BE2C (cell line): ENCODE measurements at places on chromosomes 11 and 22.

DNA sequence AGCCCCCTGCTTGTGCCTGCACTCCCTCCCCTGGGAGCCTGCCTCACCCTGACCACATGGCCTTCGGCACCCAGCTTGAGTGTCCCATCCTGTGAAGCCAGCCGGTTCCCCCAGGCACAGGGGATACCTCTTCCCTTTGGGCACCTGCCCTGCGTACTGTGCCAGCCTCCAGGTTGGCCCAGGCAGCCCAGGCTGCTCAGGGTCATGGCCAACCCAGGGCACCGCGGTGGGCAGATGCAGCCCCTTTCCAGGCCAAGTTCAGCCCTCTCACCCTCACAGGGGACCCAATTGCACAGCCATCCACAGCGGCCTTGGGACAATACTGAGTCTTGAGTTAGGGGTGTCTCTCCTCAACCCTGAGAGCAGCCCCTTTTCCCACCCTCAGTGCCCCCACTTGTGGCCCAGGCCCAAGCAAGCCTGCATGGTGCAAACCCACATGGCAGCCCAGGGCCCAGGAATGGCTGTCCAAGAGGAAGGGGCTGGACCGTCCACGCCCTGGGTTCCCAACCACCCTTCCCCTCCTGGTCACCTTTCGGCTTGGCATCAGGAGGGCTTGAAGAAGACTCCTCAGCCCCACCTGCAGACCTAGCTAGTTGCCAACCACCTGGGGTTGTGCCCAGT lies 87.7 kb downstream of the CDKN1C start:
- no peak for DNase-seq

DNA sequence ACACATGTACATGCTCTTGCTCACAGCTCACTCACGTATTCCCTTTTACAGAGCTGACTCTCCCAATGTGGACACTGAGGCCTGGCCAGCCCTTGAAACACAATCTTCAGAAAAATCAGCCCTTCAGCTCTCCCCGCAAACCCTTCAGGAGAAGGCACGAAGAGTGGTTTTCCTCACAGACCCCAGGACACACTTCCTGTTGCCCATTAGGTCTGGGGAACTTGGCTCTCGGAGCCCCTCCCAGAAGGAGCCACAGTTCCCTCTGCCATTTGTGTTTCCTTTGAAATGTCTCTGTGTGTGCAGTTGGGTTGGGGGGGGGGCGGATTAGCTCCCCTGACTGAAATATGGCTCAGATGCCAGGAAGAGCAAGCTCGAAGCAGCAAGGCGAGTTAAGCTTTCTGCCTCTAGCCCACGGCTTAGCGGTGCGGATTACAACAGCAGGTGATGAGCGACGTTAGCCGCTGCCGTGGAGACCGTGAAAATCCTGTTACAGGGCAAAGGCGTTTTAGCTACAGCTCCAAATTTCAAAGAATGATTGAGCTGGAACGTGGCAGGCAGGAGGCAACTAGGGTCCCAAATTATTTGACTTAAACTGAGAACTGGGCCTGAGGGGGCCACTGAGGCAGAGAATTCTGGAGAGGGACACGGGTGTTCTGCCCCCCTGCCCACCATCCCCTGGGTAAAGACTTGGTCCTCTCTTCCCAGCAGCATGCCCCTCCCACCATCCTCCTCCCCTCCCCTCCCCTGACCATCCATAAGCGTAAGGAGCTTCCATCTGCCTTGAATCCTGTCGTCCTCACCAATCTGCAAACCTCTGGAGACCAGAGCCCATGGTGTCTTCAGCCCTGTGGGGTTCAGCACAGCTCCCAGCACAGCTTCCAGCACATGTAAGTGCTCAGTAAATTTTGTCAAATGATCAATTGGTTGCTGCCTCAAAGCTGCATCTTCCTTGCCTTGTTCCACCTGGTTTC lies 598.6 kb downstream of the BUD13 start:
- DNase-seq: no peak

GRCh38 chr11:3356858-3357257 lies 22.1 kb downstream of the ZNF195 start:
- no peak for DNase-seq

DNA sequence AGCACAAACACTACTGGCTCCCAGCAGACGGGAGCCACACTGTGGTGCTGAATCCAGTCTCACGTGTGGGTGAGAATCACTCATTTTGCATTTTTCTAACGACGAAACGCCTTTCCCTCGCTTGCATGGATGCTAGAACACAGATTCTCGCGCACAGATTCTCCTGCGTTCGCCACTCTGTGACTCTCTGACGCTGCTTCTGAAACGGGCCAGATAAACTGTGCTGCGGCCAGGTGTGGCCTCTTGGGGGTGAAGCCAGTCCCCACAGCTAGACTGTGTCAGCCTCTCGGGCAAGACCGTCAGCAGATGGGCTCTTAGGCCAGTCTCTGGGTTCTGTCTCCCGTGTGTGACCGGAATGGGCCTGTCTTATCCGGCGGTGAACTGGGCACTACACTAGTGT lies 44.6 kb downstream of the TRMU start:
- DNase-seq: no peak

DNA sequence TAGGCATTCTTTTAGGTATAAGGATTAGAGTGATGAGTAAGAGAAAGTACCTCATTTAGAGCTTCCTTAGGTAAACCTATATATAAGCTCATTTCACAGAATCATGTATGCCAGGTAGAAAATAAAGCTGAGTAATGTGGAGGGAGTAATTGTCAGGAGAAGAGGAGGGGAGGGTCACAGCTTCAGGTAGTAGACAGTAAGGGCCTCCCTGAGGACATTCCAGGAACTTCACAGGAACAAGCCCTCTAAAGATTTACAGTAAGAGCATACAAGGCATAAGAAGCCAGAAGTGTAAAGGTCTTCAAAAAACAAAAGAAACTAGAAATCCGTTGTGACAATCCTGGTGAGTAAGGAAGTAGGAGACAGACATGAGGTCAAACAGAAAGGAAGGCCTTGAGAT lies 57.6 kb downstream of the USP47 start:
- DNase-seq: no peak

DNA sequence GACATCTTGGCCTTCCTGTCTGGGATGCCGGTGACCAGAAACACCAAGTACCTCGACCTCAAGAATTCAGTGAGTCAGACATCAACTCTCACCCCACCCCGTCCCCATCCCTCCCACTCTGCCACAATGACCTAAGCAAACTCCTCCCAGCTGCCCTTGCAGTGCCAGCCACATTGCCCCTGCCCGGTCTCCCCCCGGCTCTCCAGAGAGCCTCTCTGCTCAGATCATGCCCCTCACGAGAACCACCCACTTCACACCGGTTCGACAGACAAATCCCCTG lies 23.6 kb upstream of the MYRF start:
- no peak for DNase-seq

DNA sequence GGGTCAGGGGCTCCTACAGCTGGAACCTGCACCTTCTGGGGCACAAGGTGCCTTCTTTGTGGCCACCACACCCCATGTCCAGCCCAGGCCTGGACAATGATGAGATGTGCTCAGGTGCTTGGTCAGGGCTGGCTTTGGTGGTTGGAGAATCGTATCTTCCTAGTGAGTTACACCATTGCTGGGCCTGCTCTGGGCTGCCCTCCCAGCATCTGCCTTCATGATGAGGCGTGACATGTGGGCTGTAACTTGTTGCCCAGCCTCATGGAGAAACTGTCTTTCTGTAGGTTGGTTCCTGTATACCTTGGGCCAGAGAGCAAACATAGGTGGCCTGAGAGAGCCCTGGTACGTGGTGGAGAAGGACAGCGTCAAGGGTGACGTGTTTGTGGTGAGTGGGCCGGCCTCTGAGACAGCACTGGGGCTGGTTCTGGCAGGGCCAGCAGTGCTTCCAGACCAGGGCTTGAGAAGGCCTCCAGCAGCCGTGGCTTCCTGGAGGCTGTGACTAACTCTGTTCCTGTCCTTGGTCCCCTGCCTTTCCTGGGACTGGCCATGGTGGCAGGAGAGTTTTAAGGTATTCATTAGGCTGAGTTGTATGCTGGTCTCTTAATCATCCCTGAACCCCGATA lies 18.1 kb downstream of the TRMU start:
- DNase-seq: no peak

DNA sequence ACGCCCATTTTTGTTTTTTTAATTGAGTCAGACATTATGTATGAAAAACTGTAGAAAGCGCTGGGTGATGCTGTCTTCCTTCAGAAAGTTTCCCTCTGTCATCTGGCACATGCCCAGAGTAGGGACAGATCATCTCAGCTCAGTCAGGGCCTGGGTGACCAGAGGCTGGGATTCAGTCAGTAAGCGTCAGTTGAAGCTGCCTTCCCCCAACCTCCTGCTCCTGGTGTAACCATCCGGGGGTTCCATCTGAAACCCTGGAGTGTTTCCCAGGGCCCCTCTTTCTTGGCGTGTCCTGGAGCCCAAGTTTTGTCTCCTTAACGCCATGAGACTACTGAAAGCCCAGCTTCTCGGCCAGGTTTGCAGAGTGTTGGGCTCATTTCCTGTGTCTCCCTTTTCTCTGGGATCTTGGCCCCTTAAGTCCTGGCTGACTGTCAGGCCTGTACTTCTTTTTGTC lies 10.7 kb downstream of the PPFIA1 start:
- no peak for DNase-seq

DNA sequence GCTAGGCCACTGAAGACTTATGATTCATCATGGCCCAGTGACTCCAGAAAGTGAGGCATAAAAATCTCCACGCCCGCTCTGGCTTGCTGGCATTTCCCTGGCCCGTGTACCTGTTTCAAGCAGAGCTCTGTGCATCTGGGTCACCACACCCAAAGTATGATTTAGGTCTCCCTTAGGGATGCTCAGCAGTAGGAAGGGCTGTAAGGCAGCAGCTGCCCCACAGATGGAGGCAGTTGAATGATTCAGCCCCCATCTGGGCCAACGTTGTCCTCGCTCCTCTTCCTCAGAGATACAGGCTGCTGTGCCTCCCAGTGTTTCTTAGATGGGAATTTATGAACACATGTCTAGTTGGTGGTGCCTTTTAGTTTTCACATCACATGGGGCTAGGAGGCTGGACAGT lies 21.6 kb downstream of the GPR83 start:
- DNase-seq: no peak

DNA sequence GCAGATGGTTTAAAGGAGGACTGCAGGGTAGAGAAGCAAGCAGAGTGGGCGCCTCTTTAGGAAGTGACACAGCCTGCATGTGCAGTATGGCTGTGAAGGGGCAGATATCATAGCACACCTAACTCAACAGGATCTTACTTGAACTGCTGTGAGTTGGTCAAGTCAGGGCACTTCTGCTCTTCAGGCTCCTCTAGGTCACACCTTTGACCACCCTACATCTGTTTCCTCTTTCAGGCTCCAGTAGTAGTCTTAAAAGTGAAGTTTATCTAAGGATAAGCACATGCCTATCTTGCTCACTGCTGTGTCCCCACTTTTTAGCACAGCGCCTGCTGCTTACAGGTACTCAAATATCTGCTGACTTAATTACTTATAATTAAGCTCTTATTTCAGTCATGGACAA lies 6.5 kb downstream of the MRPL16 start:
- no peak for DNase-seq

DNA sequence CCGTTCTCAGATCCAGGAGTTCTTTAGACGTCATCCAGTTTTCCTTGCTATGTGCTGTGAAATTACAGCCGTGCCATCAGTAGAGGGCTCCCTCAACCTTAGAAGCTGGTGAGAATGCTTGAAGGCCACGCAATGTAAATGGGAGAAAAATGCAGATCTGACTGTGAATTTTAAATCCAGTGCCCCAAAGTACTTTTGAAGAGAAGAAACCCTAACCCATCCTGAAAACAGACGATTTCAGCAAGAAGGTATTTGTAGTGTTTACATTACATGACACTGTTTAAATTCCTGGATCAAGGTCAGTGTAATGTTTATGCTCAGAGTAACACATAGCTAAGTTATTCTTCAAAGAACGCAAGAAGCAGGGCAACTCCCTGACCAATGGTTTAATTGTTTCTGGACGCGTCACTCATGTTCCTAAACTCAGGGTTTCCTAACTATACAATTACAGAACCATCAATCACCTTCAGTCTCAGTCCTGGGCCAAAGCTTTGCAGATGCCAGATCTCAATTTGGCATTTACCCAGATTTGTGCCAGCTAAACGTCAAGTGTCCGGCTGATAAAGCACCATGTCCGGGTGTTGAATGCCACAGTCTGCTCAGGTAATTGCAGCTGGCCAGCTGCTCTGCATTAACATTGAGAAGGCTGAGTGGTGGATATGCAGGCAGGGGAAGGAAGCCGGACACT lies 38.2 kb downstream of the ADAMTS8 start:
- DNase-seq: no peak

GRCh38 chr11:100003985-100004384 lies 683.1 kb upstream of the ARHGAP42 start:
- no peak for DNase-seq

DNA sequence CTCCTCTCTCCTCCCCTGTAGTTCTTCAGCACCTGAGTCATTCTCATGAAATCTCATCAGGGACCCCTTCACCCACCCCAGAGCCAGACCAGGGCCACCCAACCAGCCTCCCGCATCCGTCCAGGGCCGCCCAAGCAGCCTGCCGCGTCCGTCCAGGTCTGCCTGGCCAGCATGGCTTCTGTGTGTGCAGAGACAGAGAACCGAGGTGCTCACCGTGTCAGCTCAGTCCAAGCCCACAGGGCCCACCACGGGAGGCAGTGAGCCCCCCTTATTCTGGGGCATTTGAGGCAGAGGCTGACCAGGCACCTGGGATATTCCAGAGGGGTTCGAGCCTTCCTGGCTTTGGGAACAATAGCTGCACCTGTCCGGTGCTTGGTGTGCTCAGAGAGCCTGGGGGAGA lies 1117.3 kb downstream of the BRD1 start:
- DNase-seq: no peak

DNA sequence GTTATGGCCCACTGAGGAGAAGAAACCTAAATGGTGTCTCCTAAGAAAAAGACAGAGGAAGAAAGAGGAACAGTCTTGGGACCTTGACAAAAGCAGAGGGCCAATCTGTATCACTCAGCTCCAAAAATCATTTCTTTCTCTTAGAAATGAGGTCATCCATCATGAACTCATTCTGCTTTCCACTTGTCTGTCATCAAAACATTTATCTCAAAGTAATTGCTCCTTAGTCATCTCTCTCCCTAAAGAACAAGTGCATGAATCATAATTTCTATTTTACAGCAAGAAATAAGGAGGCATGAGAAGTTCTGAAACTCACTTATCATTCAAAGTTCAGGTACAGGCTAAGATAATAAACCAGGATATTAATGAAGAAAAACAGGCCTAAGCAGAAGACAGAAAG lies 375.6 kb downstream of the KCNA4 start:
- no peak for DNase-seq

DNA sequence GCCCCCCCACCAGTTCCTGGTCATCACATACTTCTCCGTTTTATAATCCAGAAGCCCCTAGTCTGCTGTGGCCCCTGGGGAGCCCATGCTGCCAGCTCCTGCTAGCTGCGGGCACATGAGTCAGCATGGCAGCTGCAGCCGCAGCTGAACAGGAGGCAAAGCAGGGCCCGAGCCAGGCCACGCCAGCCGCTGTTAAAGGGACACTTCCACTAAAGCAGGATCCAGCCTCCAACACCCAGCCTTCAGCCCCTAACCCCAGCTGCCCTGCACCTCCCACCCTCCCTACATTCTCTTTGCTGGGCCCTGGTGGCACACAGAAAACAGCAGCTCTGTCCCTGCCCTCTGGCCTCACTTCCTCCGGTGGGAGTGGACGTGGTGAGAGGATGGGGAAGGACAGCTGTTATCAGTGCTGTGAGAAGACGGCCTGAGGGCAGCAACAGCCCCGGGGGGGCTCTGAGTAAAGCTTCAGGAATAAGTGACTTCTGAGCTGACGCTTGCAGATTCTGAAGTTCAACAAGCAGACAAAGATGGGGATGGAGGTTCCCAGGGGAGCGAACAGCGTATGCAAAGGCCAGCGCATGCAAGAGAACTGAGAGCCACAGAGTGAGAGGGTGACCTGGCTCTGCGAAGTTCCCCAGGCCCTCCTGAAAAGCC lies 688 bp upstream of the LRRC74B start:
- peak; percentile 89 for DNase-seq
